B cell (primary cell): ENCODE measurements at places on chromosomes 6 and 20. TPM values are rescaled to one million over a fixed set of nuclear protein-coding genes. Genes with fewer than 3 reads are reported as not detected.
A peak's percentile ranks its signal among the peaks of the same experiment; 100 is the strongest.

The PDYN gene
- polyA plus RNA-seq = not detected in 2 replicates

The PAX1 gene
- not detected in 2 replicates for polyA plus RNA-seq

The NKX2-4 gene
- polyA plus RNA-seq = not detected in 2 replicates

The HCK gene
- polyA plus RNA-seq = 23.4 and 33.3 TPM in 2 replicates

The MRAP2 gene
- polyA plus RNA-seq = not detected in 2 replicates

The CRISP3 gene
- not detected in 2 replicates for polyA plus RNA-seq

The BHLHE23 gene
- polyA plus RNA-seq = not detected in 2 replicates

The GNL1 gene
- polyA plus RNA-seq = 36.0 and 38.7 TPM in 2 replicates

The HLA-DPA1 gene
- 559 and 2,256 TPM in 2 replicates for polyA plus RNA-seq

The MYB gene
- polyA plus RNA-seq = 0.45 and 0.46 TPM in 2 replicates

The MICB gene
- polyA plus RNA-seq = 24.5 and 30.9 TPM in 2 replicates

DNA sequence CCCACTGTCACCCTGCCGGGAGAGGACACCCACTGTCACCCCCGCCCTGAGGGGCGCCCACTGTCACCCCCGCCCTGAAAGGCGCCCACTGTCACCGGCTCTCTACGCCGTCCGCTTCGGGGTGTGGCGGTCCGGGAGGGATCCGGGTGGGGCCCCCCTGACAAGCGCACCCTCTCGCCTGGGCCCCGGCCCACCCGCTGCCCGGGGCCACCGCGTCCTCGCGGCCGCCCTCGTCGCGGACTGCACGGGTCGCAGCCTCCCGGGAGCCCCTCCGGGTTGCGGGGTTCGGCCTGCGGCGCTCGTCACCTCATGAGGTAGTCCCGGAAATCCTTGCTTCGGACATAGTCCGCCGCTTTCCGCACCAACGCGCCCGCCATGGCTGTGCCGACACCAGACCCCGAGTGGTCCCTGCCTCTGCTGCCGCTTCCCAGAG lies 224 bp downstream of the MPC1 start:
- peak overlapping the region; percentile 80 for H3K27ac ChIP-seq
- peaks cover 7% of the 10 kb centered on the region for H3K4me1 ChIP-seq
- H3K36me3 ChIP-seq = no peaks in the 10 kb centered on the region
- no peak for DNase-seq

- H3K27me3 ChIP-seq = no peaks in the 10 kb centered on the region
- no peak overlapping the region for H3K27ac ChIP-seq
- H3K4me3 ChIP-seq = no peak overlapping the region
- H3K36me3 ChIP-seq = no peaks in the 10 kb centered on the region
- DNase-seq = no peak
- H3K4me1 ChIP-seq = no peaks in the 10 kb centered on the region
Observed at GRCh38 chr6:9335431-9335830, 900.1 kb upstream of the SLC35B3 start.

- no peaks in the 10 kb centered on the region for H3K27me3 ChIP-seq
- H3K36me3 ChIP-seq = no peaks in the 10 kb centered on the region
- no peak overlapping the region for H3K4me3 ChIP-seq
- H3K27ac ChIP-seq = no peak overlapping the region
- no peaks in the 10 kb centered on the region for H3K4me1 ChIP-seq
- no peak for DNase-seq
Observed at GRCh38 chr6:71678091-71678490, 208.3 kb upstream of the RIMS1 start.

DNA sequence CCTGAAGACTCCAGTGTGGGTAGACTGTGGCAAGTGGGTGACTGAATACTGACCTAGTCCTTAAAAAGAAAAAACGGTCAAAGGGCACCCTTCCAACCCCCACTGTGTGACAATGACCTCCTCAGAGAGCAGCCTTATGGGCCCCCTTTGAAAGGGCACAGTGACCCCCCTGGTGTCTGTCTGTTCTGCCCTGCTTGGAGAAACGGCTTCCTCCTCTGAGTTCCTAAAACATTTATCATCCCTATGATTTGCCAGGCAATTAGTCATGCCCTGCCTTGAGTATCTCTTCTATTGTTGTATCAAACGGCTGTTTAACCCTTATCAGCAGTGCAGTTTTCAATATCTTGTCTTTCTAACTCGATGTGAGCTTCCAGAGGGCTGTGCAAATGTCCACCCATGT lies 21.0 kb upstream of the STX16 start:
- H3K36me3 ChIP-seq = no peaks in the 10 kb centered on the region
- H3K27ac ChIP-seq = no peak overlapping the region
- peaks cover 11% of the 10 kb centered on the region for H3K4me1 ChIP-seq
- no peak overlapping the region for H3K4me3 ChIP-seq
- peaks cover 7% of the 10 kb centered on the region for H3K27me3 ChIP-seq

- no peak overlapping the region for H3K4me3 ChIP-seq
- H3K4me1 ChIP-seq = no peaks in the 10 kb centered on the region
- H3K36me3 ChIP-seq = no peaks in the 10 kb centered on the region
- no peak for DNase-seq
- H3K27me3 ChIP-seq = no peaks in the 10 kb centered on the region
Observed at GRCh38 chr6:44697327-44697726, 309.8 kb downstream of the CDC5L start.

DNA sequence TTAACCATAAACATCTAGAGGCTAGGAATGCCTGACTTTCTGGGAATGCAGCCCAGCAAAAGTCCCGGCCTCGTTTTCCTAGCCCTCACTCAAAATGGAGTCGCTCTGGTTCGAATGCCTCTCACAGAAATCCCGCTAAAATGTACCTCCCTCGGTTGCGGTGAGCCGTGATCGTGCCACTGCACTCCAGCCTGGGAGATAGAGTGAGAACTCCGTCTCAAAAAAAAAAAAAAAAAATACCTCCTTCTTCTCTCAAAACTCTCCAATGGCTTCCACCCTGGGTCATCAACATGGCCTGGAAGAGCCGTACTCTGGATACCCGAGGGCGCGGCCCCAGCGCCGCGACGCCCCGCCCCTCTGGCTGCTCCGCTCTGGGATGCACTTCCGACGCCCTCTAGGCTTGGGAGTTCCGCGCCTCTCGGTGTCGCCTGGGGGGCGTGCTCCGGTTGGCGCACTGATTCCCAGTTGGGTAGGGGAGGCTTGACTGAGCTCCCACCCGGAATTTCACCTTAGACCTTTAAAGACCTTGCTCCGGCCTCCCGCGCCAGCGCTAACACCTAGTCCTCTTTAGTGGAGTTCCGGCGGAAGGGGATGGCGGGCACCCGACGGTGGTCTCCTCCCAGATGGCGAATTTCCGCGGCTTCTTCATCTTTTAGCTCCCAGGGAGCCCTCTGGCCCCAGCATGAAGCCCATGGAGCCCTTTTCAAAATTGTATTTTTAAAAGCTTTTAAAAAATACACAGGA lies 12.3 kb downstream of the HMGN4 start:
- H3K4me1 ChIP-seq = peaks cover 42% of the 10 kb centered on the region
- no peak overlapping the region for H3K27ac ChIP-seq
- peak overlapping the region; percentile 55 for H3K4me3 ChIP-seq
- DNase-seq = peak; percentile 65
- peaks cover 4% of the 10 kb centered on the region for H3K36me3 ChIP-seq

DNA sequence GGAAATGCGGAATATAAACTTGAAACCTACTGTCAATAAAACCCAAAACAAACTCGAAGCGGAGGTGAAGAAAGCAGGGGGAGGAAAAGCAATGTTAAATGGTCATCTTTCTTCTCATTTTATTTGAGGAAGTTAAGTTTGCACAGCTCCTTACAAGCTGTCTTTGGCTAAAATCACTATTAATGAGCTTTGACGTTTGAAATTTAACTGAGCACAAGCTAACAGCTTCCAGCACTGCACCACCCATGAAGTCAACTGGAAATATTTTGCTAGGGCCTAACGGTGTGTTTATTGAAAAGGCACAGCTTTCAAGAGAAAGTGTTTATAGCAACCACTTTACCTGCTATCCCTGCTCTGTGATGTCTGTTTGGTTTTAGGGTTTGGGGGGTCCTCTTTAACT lies 103.8 kb downstream of the PKHD1 start:
- H3K4me1 ChIP-seq = no peaks in the 10 kb centered on the region
- H3K4me3 ChIP-seq = no peak overlapping the region
- no peak for DNase-seq
- H3K36me3 ChIP-seq = no peaks in the 10 kb centered on the region

DNA sequence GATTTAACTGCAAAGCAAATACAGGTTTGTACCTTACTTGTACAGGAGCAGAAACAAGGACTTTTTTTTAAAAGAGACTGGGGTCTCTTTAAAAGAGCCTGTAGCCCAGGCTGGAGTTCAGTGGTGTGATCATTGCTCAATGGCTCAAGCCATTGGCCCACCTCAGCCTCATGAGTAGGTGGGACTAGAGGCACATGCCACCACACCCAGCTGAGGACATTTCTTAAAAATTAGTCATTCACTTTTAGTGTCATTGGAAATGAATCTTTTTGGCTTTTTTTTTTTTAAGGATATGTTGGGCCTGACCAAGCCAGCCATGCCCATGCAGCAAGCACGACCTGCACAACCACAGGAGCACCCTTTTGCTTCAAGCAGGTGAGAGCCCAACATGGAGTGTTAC lies 16.9 kb downstream of the SEC23B start:
- H3K4me3 ChIP-seq = no peak overlapping the region
- no peak for DNase-seq
- H3K36me3 ChIP-seq = peaks cover 57% of the 10 kb centered on the region
- no peaks in the 10 kb centered on the region for H3K4me1 ChIP-seq

GRCh38 chr6:39560915-39561314 lies 164.3 kb downstream of the KIF6 start:
- no peak overlapping the region for H3K4me3 ChIP-seq
- H3K36me3 ChIP-seq = no peaks in the 10 kb centered on the region
- H3K27ac ChIP-seq = no peak overlapping the region
- H3K27me3 ChIP-seq = no peaks in the 10 kb centered on the region

GRCh38 chr20:48824830-48825565 lies 2.8 kb downstream of the PREX1 start:
- no peak for DNase-seq
- peaks cover 71% of the 10 kb centered on the region for H3K4me1 ChIP-seq
- peak overlapping the region; percentile 52 for H3K27ac ChIP-seq
- H3K4me3 ChIP-seq = peak overlapping the region; percentile 93
- H3K36me3 ChIP-seq = peaks cover 7% of the 10 kb centered on the region
- no peaks in the 10 kb centered on the region for H3K27me3 ChIP-seq

DNA sequence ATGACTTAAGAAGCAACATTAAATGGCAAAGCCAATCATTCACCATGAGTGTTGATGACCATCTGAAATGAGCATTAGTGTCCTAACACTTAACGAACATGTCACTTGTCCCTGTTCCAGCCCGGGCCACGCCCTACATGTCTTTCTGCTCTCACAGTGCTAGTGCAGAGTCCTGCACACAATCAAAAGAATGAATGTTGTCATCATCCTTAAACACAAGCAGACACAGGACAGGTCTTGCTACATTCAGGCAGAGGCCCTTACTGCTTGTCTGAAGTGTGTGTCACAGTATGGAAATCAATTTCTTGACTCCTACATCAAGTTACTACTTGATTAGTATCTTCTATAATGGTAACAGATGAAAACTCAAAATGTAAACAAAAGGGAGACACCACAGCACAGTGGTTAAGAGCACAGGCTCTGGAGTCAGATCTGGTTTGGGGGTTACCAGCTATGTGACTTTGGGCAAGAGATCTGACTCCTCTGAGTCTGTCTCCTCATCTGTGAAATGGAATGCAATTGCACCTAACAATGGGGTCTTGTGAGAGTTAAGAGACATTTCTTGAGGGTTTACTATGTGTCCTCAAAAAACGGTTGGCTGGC lies 17.4 kb downstream of the UBE2V1 start:
- peaks cover 11% of the 10 kb centered on the region for H3K36me3 ChIP-seq
- no peaks in the 10 kb centered on the region for H3K4me1 ChIP-seq
- H3K27me3 ChIP-seq = no peaks in the 10 kb centered on the region
- H3K27ac ChIP-seq = no peak overlapping the region
- no peak for DNase-seq

- no peak overlapping the region for H3K4me3 ChIP-seq
- H3K27me3 ChIP-seq = no peaks in the 10 kb centered on the region
- no peak overlapping the region for H3K27ac ChIP-seq
- no peaks in the 10 kb centered on the region for H3K36me3 ChIP-seq
- DNase-seq = no peak
Observed at GRCh38 chr20:1819311-1820137, 75.7 kb upstream of the SIRPA start.

DNA sequence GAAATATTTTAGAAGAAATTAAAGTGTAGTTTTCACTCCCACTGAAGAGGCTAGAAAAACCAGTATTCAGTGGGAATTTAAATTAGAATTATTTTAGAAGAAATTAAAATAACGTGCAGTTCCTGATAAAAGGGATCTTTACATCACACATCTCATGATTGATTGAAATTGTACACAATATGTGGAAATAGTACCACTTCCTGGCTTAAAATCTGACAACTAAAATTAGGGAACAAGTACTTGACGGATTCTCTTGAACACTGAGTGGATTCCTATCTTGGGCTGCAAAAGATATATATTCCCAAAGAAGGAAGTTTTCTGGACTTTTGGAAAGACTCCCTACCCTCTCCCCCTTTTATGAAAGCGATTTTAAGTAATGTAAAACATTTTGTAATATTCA lies 14.6 kb upstream of the MTCL3 start:
- no peaks in the 10 kb centered on the region for H3K4me1 ChIP-seq
- no peaks in the 10 kb centered on the region for H3K36me3 ChIP-seq
- no peak overlapping the region for H3K27ac ChIP-seq
- no peak for DNase-seq
- no peaks in the 10 kb centered on the region for H3K27me3 ChIP-seq
- no peak overlapping the region for H3K4me3 ChIP-seq

DNA sequence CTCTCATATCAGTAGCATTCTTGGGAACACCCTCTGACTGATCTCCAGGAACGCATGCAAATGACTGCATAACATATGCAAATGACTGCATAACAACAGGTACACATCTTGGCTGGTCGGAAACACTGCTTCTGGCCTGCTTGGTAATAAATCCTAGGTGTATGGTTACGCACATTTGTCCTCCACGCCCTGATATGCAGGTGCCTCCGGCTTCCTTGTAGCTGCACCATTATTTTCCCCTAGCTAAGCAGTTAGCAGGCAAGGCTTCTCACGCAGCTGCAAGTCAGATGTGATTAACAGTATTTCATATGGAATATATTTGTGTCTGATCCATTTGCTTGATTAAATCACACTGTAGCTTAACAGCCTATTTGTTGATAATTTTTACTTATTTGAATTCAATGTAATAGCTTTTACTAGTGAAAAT lies 5.9 kb downstream of the RPS6KA2 start:
- H3K27ac ChIP-seq = no peak overlapping the region
- H3K27me3 ChIP-seq = peaks cover 6% of the 10 kb centered on the region
- H3K4me3 ChIP-seq = no peak overlapping the region
- peaks cover 6% of the 10 kb centered on the region for H3K4me1 ChIP-seq
- DNase-seq = no peak

GRCh38 chr6:114030767-114031166 lies 59.8 kb upstream of the HDAC2 start:
- no peak overlapping the region for H3K4me3 ChIP-seq
- DNase-seq = no peak
- H3K4me1 ChIP-seq = no peaks in the 10 kb centered on the region
- no peak overlapping the region for H3K27ac ChIP-seq

- H3K4me1 ChIP-seq = no peaks in the 10 kb centered on the region
- no peak overlapping the region for H3K4me3 ChIP-seq
- no peak for DNase-seq
- no peaks in the 10 kb centered on the region for H3K36me3 ChIP-seq
- no peak overlapping the region for H3K27ac ChIP-seq
- H3K27me3 ChIP-seq = no peaks in the 10 kb centered on the region
Observed at GRCh38 chr20:11952639-11953038, 34.9 kb downstream of the BTBD3 start.
